Breast epithelium (tissue), 4 donors: ENCODE measurements at places on chromosomes 7 and 10. TPM values are rescaled to one million over a fixed set of nuclear protein-coding genes. Genes with fewer than 3 reads are reported as not detected.

Gene MAGI2
- 9.8 TPM for total RNA-seq

Gene WIPF3
- total RNA-seq: 0.66 TPM

Gene OR2A42
- total RNA-seq: 0.15 TPM

Gene CTAGE8
- total RNA-seq: 4.3 TPM

Gene RAB19
- 2.3 TPM for total RNA-seq

Gene ZPBP
- not detected for total RNA-seq

- no peak overlapping the region for H3K27ac ChIP-seq
- DNase-seq: peak; percentile 7
- no peaks in the 10 kb centered on the region for H3K27me3 ChIP-seq
- no peaks in the 10 kb centered on the region for H3K4me1 ChIP-seq
- no peaks in the 10 kb centered on the region for H3K36me3 ChIP-seq
- no peak overlapping the region for H3K4me3 ChIP-seq
Measured at GRCh38 chr7:47390914-47391313, 191.0 kb downstream of the TNS3 start.

GRCh38 chr7:86745013-86745745 lies 101.5 kb downstream of the GRM3 start:
- H3K27ac ChIP-seq: no peak overlapping the region
- DNase-seq: no peak
- H3K4me3 ChIP-seq: no peak overlapping the region
- H3K36me3 ChIP-seq: no peaks in the 10 kb centered on the region
- H3K27me3 ChIP-seq: no peaks in the 10 kb centered on the region
- H3K4me1 ChIP-seq: no peaks in the 10 kb centered on the region

GRCh38 chr10:79223091-79224048 lies 123.9 kb upstream of the PPIF start:
- H3K36me3 ChIP-seq: no peaks in the 10 kb centered on the region
- peaks cover 6% of the 10 kb centered on the region for H3K4me1 ChIP-seq
- DNase-seq: no peak
- no peak overlapping the region for H3K4me3 ChIP-seq
- H3K27me3 ChIP-seq: no peaks in the 10 kb centered on the region

DNA sequence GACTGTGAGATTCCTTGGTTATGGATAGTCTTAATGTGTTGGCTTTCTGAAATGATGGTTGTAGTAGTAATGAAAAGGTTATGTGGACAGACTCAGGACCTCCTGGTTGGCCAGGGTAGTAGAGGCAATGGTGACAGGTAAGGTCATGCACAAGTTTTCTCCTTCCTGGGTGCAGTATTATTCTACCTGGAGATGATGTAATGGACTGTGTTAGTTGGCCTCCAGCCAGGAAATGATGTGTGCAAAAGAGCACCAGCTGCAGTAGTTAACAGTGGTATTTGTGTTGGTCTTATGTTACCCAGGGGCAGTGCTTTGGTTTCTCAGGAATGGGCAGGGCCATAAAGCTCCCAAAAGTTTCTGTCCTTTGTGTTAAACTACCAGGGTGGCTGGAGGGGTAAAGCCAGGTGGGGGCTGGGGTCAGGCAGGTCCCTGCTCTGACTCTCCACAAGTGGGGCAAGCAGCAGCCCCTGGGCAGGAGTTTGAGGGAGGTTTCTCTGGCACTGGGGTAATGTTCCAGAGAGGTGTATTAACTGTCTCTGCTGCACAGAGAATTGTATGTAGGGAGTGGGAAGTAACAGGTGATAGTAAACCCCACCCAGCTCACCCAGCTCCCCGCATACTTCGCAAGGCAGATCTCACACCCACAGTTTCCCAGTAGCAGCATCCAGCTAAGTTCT lies 36.3 kb downstream of the GPR22 start:
- no peak overlapping the region for H3K4me3 ChIP-seq
- H3K4me1 ChIP-seq: peaks cover 7% of the 10 kb centered on the region
- no peak for DNase-seq
- H3K27ac ChIP-seq: peak overlapping the region; percentile 53

- no peak overlapping the region for H3K4me3 ChIP-seq
- no peak for DNase-seq
- H3K27me3 ChIP-seq: no peaks in the 10 kb centered on the region
Measured at GRCh38 chr10:33249137-33249536, 85.3 kb downstream of the NRP1 start.

DNA sequence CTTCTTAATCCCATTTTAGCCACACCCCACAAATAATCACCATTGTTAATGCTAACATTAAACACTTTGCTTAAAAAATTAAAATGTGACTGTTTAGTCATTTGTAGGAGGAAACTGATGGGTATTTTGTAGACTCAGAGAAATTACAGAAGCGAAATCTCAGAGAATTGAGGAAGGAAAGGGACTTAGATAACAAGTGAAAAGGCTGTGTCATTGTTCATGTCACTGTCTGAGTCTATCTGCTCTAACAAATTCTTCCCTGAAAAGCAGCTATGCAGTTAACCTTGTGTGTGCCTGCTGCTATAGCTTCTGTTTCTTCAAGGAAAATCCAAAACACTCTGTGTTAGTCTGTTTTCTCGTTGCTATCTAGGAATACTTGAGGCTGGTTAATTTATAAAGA lies 40.9 kb upstream of the PLXDC2 start:
- no peak for DNase-seq
- H3K4me1 ChIP-seq: no peaks in the 10 kb centered on the region
- no peaks in the 10 kb centered on the region for H3K36me3 ChIP-seq
- H3K4me3 ChIP-seq: no peak overlapping the region

- no peaks in the 10 kb centered on the region for H3K36me3 ChIP-seq
- H3K4me1 ChIP-seq: no peaks in the 10 kb centered on the region
- H3K27me3 ChIP-seq: no peaks in the 10 kb centered on the region
- no peak overlapping the region for H3K27ac ChIP-seq
Measured at GRCh38 chr7:25069900-25070443, 55.1 kb downstream of the CYCS start.

GRCh38 chr7:80231707-80232106 lies 97.1 kb downstream of the GNAI1 start:
- H3K4me1 ChIP-seq: no peaks in the 10 kb centered on the region
- no peak overlapping the region for H3K4me3 ChIP-seq
- DNase-seq: no peak
- H3K36me3 ChIP-seq: no peaks in the 10 kb centered on the region
- H3K27ac ChIP-seq: no peak overlapping the region

DNA sequence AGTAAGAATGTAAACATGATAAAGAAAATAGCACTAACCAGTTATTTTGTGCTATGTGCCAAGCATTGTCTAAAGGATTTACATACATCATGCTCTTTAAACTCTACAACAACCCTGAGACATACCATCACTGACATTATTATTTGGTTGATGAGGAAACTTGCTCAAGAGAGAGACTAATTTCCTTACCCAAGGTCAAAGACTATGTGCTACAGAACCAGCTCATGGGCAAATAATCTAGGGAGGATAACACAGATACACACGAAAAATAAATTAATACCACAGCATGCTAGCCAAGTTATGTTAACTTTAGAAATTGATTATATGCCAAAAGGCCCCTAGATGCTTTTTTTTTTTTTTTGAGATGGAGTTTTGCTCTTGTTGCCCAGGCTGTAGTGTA lies 2.7 kb downstream of the ANKRD16 start:
- H3K4me1 ChIP-seq: peaks cover 3% of the 10 kb centered on the region
- no peak for DNase-seq
- H3K4me3 ChIP-seq: no peak overlapping the region

DNA sequence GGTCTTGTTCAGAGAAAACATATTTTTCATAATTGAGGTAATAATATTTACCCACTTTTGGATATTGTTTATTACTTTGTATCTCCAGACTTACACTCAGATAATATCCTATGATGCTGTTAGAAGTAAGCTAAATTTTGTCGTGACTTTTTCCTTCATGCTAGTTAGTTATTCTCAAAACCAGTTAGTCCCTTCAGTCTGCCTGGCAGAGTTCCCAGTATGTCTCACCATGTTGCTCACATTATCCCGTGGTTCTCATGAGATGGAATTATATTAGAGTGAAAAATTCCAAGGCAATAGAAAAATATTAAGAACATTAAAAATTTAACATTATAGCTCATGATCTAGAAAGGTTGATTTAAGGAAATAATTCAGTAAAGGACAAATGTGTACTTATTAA lies 81.5 kb upstream of the SMIM30 start:
- H3K36me3 ChIP-seq: no peaks in the 10 kb centered on the region
- H3K4me3 ChIP-seq: no peak overlapping the region
- no peak for DNase-seq
- no peaks in the 10 kb centered on the region for H3K4me1 ChIP-seq
- no peaks in the 10 kb centered on the region for H3K27me3 ChIP-seq

GRCh38 chr7:80934321-80934720 lies 15.5 kb upstream of the SEMA3C start:
- no peak overlapping the region for H3K27ac ChIP-seq
- H3K36me3 ChIP-seq: no peaks in the 10 kb centered on the region
- H3K4me1 ChIP-seq: no peaks in the 10 kb centered on the region

- H3K36me3 ChIP-seq: no peaks in the 10 kb centered on the region
- DNase-seq: no peak
- no peaks in the 10 kb centered on the region for H3K4me1 ChIP-seq
- H3K27me3 ChIP-seq: no peaks in the 10 kb centered on the region
Measured at GRCh38 chr10:28248092-28248491, 54.8 kb downstream of the MPP7 start.

DNA sequence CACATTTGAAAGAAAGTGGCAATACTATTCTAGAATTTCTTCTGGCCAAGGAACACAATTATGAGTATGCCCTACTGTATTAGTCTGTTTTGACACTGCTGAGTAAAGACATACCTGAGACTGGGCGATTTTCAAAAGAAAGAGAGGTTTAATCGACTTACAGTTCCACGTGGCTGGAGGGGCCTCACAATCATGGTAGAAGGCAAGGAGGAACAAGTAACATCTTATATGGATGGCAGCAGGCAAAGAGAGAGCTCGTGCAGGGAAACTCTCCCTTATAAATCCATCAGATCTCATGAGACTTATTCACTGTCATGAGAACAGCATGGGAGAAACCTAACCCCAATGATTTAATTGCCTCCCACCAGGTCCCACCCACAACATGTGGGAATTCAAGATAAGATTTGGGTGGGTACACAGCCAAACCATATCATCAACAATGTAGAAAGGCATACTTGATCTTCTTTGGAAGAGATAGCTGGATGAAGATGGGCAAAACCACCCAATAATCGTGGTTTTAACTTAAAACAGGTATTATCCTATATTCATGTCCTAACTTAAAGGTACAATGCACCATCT lies 113.9 kb downstream of the ETV1 start:
- no peaks in the 10 kb centered on the region for H3K4me1 ChIP-seq
- no peaks in the 10 kb centered on the region for H3K27me3 ChIP-seq
- no peak for DNase-seq
- no peak overlapping the region for H3K27ac ChIP-seq
- H3K36me3 ChIP-seq: no peaks in the 10 kb centered on the region
- H3K4me3 ChIP-seq: no peak overlapping the region

GRCh38 chr7:66933469-66933868 lies 12.4 kb downstream of the TMEM248 start:
- H3K36me3 ChIP-seq: no peaks in the 10 kb centered on the region
- DNase-seq: no peak

DNA sequence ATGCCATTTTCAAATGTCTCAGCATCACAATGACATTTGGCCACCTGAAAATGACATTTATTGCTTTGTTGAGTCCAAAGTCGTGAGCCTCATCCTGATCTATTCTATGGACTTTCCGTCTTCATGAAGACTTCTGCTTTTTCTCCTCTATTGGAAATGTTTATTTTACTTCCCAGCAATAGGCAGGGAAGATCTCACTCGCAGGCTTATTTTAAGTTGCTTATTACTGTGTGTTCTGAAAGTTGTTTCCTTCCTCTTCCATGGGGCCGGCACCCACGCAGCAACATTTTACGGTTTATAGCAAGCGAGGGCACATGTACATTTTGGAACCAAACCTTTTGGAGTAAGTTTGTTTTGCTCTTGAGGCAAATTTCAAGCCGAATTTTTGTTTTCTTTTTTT lies 221.0 kb upstream of the KLF6 start:
- no peaks in the 10 kb centered on the region for H3K4me1 ChIP-seq
- DNase-seq: no peak
- no peaks in the 10 kb centered on the region for H3K36me3 ChIP-seq
- H3K27ac ChIP-seq: no peak overlapping the region
- no peak overlapping the region for H3K4me3 ChIP-seq
- no peaks in the 10 kb centered on the region for H3K27me3 ChIP-seq

GRCh38 chr7:23472046-23472445 lies 1.8 kb upstream of the IGF2BP3 start:
- H3K27ac ChIP-seq: no peak overlapping the region
- peaks cover 100% of the 10 kb centered on the region for H3K27me3 ChIP-seq
- no peaks in the 10 kb centered on the region for H3K36me3 ChIP-seq
- peaks cover 13% of the 10 kb centered on the region for H3K4me1 ChIP-seq

DNA sequence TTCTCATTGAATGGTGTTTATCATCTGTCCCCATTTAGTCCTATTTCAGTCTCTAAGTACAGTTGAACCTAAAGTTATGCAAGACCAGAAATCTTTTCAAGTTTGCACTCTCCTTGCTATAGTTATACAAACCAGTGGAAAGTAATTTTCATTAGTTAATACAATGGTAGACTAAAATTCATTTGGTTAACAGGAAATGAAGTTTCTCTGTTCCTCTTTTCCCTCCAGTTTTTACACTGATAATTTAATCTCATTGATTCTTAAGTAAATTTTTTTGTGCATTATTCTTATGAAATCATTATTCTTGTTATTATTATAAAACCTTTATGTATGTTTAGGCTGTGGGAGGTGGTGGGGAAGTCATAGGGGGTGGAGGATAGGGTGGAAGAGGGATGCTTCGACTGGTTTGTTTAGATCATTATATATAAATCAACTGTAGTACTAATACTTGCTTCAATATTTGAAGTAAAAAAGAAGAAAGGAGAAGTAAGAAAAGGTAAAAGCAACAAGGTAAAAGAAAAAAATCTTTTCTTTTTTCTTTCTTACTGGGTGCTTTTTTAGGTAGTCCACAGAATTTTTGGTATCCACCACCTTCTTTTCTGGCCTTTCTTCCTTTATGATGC lies 104.1 kb downstream of the GPR85 start:
- DNase-seq: no peak
- H3K4me1 ChIP-seq: no peaks in the 10 kb centered on the region
- H3K4me3 ChIP-seq: no peak overlapping the region
- no peaks in the 10 kb centered on the region for H3K36me3 ChIP-seq
- no peak overlapping the region for H3K27ac ChIP-seq

DNA sequence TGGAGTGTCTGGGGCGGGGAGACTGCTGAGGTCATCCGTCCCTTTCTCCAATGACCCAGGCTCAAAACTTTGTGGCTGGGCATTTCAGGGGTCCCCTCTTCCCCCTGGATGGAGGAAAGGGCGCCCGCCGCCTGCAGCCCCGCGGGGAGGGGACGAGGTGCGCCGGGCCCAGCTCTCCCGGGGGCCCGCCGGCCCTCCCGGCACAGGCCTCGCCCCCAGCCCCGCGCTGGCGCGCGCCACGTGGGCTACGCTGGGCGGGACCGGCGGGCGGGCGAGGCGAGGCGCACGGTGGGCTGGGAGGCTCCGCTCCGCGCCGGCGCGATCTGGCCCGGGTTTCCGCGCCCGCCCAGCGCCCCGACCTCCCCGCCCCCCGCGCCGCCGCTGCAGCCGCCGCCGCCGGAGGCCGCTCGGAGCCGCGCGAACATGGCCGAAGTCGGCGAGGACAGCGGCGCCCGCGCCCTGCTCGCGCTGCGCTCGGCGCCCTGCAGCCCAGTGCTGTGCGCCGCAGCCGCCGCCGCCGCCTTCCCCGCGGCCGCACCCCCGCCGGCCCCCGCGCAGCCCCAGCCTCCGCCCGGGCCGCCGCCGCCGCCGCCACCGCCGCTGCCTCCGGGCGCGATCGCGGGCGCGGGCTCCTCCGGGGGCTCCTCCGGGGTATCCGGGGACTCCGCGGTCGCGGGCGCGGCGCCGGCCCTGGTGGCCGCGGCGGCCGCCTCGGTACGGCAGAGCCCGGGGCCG lies at the start of gene FOXK1:
FOXK1 (plus strand) TSS at position 410 of the 735 bp plus-strand sequence; CDS start at position 424, 14 bp downstream.
- no peaks in the 10 kb centered on the region for H3K36me3 ChIP-seq
- no peaks in the 10 kb centered on the region for H3K27me3 ChIP-seq
- H3K4me1 ChIP-seq: peaks cover 2% of the 10 kb centered on the region
